ENCODE measurements at places on chromosomes 4 and X. TPM values are rescaled to one million over a fixed set of nuclear protein-coding genes. Genes with fewer than 3 reads are reported as not detected.

SERPINA7 gene
- total RNA-seq = not detected

ARHGAP36 gene
- not detected for total RNA-seq

SLITRK2 gene
- total RNA-seq = not detected

GAGE12E gene
- not detected for total RNA-seq

RTL9 gene
- not detected for total RNA-seq

AADAT gene
- 0.76 TPM for total RNA-seq

EFHC2 gene
- not detected for total RNA-seq

ATP8A1 gene
- 11.7 TPM for total RNA-seq

IL1RAPL2 gene
- not detected for total RNA-seq

CCSER1 gene
- 1.4 TPM for total RNA-seq

NRK gene
- total RNA-seq = 1.4 TPM

CBR4 gene
- 21.4 TPM for total RNA-seq

HSFX2 gene
- 0.32 TPM for total RNA-seq

RBM47 gene
- 0.15 TPM for total RNA-seq

GAB3 gene
- total RNA-seq = 1.6 TPM

OTUD4 gene
- 27.1 TPM for total RNA-seq

CENPVL2 gene
- not detected for total RNA-seq

SPRY1 gene
- 5.2 TPM for total RNA-seq

PWWP3B gene
- not detected for total RNA-seq

GABRE gene
- 7.4 TPM for total RNA-seq

LRAT gene
- not detected for total RNA-seq

GPRASP1 gene
- total RNA-seq = 0.65 TPM

GJB1 gene
- total RNA-seq = not detected

MAGEA1 gene
- total RNA-seq = not detected

CENPU gene
- 17.2 TPM for total RNA-seq

GPRIN3 gene
- total RNA-seq = 1.8 TPM

ARFIP1 gene
- 37.2 TPM for total RNA-seq

DGKK gene
- total RNA-seq = not detected

SYP gene
- total RNA-seq = 0.15 TPM

TCEAL7 gene
- 18.4 TPM for total RNA-seq

XIAP gene
- 46.2 TPM for total RNA-seq

LRP2BP gene
- total RNA-seq = 0.61 TPM

TIMP1 gene
- total RNA-seq = 35.4 TPM

CTSO gene
- total RNA-seq = 6.4 TPM

NLGN3 gene
- not detected for total RNA-seq

CRLF2 gene
- total RNA-seq = not detected

BEND2 gene
- total RNA-seq = not detected

NAA11 gene
- total RNA-seq = not detected

DUX4 gene
- not detected for total RNA-seq

TKTL1 gene
- not detected for total RNA-seq

NONO gene
- total RNA-seq = 476 TPM

CENPVL1 gene
- total RNA-seq = not detected

GRPR gene
- not detected for total RNA-seq

NEUROG2 gene
- not detected for total RNA-seq

CFAP99 gene
- not detected for total RNA-seq

SSX2B gene
- not detected for total RNA-seq

ADGRA3 gene
- 16.3 TPM for total RNA-seq
